ENCODE measurements at places on chromosomes 11 and 22.

DNA sequence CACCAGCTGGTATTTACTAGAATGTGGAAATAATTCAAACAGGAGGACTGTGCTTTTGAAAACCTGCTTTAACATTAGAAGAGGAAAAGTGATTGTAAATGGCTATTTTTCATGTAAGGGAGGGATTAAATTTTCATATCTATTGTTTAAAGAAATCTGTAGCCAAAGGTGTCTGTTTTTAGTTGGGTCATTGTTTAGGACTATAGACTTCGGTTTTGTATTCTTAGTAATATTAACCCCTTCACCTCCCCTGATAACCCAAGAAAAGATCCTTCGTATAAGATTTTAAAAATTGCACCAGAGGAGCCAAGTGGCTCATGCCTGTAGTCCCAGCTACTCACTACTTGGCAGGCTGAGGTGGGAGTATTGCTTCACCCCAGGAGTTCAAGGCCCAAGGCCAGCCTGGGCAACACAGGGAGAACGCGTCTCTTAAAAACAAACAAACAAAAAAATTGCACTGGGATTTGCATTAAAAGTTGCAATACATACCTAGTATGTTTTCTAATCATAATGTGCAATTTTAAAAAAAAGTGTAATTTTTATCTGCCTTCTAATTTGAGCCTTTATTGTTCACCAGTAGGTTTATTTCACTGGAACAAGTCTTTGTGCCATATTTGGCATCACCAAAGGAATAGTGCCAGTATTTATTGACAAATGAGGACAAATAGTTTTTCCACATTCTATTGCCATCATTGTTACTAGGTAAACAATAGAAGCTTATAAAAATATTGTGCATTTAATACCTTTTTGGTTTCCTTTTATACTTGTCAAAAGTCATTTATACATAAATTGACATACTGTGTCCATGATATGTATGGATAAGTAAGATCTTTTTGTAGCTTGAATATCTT lies 34.3 kb downstream of the MTMR3 start:
- DNase-seq, result no peak

DNA sequence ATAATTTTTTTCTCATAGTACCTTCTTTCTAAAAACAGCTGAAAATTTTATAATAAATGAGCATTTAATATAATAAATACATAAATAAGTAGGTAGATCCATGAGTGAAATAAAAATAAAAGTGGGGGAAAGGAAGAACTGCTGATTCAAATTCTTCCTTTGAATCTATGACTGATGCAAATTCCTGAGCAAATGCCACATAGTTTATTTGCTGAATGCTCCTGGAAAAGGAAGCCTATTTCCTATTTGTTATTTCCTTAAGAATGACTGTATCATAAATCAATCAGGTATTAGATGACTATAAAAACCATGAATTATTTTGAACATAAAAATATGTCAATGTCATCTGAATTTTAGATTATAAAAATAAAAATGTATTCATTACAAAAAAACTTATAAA lies 16.6 kb downstream of the BTBD10 start:
- no peak for DNase-seq

- DNase-seq, result no peak
Observed at GRCh38 chr22:20530368-20531153, 23.2 kb downstream of the MED15 start.

DNA sequence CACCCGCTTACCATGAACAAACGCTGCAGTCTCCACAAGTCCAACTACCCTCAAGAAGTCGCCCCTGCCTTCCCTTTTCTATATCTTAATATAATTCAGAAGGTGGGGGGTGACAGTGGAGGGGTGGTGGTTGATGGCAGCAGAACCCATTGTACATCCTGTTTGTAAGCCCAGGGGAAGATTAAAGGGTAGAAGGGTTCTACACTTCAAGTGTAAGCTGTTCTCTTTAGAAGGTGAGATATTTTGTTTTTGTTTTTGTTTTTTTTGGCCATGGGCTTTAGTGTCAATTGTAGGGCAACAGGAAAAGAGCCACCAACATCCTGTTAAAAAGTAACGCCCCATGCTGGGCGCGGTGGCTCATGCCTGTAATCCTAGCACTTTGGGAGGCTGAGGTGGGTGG lies 34.9 kb upstream of the RRAS2 start:
- DNase-seq, result no peak

DNA sequence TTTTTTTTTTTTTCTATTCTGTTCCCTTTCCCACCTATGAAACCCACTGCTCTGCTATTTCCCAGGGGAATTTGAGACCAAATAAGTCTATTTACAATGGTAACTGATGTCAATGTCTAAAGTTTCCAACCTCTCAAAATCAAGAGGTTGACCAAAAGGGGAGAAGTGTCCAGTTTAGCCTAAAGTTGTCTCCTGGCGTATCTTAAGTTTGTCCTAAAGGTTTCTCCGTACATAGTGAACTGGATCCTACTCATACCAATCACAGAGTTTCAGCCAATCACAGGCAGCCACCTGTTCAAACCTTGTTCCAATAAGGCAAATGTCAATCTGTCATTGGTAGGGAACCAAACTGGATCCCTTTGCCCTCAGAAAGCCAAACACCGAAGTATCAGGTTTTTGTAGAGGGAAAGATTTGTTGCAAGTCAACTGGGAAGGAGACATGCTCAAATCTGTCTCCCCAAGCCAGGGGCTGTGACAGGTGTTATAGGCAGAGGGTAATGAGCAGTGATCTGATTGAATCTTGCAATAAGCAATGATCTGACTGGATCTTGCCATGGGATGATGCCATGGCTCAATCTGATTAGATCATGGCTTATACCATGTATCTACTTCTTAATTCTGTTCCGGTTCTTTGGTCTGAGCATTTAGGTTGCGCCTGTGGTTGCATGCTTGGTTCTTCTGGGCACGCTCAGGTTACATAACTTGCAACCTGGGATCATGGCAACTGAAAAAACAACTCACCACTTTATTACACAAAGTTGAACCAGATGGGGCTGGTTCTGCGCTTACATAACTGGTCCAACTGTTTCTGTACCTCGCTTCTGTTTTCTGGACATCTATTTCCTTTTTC lies 1.1 kb upstream of the VPS37C start:
- DNase-seq, result no peak

DNA sequence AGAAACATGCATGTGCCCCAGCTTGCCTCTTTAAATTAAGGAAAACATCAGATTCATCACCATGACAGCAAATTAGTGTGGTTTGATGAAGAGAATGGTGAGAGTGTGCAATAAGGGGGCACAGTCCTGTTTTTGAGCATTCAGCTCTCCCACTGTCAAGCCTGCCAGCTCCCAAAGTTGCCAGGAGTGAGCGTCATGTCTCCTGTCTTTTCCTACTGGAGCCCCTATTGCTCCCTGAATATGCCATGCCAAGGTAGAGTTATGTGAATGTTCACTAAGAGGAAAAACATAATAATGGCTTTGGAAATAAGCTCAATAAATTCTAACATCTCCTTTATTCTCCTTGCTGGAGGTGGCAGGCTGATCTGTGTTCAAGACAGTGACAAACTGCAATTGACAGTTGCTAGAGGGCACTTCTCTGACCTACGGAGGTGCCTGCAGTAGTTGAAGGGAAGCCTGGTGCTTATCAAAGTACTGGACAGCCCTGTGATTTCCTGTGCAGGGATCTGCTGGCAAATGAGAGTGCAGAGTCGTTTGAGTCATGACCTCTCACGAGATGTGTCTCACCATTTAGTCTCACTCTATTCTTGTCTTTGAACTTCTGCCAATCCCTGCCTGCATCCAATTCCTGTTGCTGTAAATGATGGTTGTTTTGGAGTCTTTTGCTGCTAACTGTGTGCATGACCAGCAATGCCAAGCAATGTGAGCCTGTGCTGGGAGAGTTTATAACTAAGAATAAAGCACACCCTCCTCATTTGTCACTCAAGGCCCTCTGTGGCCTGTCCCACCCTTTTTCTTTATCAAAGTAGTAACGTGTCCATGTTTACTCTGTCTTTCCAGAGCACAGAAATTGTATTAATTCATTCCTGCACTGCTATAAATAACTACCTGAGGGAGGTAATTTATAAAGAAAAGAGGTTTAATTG lies 34.8 kb downstream of the MRGPRX2 start:
- DNase-seq, result no peak

- DNase-seq, result no peak
Observed at GRCh38 chr11:68145120-68145866, 24.1 kb upstream of the CHKA start.

DNA sequence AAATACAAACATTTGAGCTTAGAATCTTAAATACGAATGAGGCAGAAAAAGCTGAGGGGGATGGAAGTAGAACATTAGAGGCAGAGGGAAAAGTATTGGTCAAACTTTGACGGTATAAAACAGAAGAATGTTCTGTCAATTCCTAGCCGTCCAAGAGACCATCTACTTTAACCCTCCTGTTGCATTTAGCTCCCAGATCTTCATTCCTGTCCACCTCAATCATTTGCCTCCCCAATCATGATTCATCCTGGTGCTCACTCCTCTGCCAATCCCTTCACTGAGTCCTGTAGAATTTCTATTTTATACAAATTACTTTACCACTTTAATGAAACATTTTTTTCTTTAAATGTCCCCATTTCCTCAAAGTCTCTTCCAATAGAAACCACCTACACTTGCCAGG lies 28.2 kb downstream of the C2CD3 start:
- DNase-seq, result no peak

GRCh38 chr11:99135508-99135907 lies 114.8 kb downstream of the CNTN5 start:
- no peak for DNase-seq

GRCh38 chr11:35153280-35153679 lies 14.3 kb downstream of the CD44 start:
- no peak for DNase-seq

DNA sequence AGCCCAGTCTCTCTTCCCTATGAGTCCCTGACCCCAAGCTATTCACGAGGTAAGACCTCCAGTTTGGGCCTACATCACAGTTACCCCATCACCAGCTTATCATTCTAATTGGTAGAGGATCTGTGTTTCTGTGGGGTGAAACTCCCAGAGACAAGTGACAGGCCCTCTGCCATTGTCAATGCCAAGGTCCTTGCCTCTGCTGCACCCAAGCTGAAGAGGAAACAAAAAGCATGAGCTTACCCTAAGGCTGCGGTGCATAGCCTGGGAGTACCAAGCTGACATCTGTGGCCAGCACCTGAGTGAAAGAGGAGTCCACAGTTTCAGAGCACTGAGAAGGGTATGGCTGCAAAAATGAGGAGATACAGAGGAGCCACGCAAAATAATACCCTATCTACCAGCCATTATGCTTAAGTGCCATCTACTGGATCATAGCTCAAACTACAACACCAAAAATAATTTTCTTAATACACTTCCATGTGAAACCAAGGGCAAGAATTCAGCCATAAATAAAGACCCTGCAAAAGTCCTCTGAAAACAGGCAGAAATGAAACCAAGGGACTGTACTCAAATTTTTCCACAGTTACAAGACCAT lies 62.3 kb upstream of the ANO5 start:
- peak; percentile 16 for DNase-seq

- no peak for DNase-seq
Observed at GRCh38 chr22:23285734-23286133, 105.4 kb downstream of the BCR start.

DNA sequence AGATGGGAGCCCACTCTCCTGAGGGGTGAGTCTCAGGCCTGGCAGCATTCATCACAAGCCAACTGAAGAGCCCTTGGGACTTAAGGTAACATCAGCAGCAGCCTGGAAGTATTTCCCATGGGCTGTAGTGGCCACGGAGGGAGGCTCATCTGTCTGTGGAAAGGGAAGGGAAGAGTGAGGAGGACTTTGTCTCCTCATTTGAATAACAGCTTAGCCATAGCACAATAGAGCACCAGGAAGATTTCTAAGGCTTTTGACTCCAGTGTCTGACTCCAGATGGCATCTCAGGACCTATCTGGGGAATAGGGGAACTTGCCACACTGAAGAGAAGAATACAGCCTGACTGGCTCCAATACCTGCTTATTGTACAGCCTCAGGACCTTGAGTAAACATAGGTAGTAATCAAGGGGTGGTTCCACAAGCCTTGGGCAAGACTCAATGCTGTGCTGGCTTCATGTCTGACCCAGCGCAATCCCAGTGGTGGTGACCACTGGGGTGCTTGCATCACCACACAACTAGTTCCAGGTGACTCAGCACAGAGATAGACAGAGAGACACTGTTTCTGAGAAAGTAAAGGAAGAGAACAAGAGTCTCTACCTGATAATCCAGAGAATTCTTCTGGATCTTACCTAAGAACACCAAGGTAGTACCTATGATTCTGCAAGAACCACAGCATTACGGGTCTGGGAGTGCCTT lies 510.5 kb upstream of the CCDC179 start:
- DNase-seq, result no peak

- DNase-seq, result no peak
Observed at GRCh38 chr11:125569915-125570621, 791 bp downstream of the EI24 start.

GRCh38 chr22:45972091-45972888 lies 4.7 kb downstream of the WNT7B start:
- no peak for DNase-seq

- no peak for DNase-seq
Observed at GRCh38 chr11:91470656-91471055, 754.0 kb upstream of the FAT3 start.
